ENCODE measurements at places on chromosomes 5 and 9.
A peak's percentile ranks its signal among the peaks of the same experiment; 100 is the strongest.

DNA sequence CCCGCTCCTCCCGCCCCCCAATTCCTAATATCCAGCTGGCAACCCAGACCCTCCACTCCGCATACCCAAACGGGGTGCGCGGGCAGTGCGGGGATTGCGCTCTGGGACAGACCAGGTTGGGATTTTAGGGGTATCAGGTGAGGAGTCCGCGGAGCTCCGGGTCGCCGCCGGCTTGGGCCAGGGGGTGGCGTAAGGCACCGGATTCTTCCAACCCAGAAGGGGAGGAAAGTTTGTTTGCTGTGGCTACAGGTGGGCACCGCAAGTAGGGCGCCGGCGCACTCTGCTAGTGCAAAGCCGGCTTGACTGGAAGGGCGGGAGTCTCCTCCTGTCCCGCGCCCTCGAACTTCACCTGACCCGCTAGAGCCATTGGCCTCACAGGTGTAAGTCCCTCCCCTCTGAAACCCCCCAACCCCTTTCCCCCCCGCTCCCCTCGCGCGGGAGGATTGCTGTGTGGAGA lies 709 bp downstream of the IQGAP2 start:
- DNase-seq: no peak

GRCh38 chr5:108561416-108562204 lies 179.7 kb upstream of the FBXL17 start:
- no peak for DNase-seq

GRCh38 chr5:163506095-163506457 lies 657 bp downstream of the MAT2B start:
- DNase-seq: no peak

DNA sequence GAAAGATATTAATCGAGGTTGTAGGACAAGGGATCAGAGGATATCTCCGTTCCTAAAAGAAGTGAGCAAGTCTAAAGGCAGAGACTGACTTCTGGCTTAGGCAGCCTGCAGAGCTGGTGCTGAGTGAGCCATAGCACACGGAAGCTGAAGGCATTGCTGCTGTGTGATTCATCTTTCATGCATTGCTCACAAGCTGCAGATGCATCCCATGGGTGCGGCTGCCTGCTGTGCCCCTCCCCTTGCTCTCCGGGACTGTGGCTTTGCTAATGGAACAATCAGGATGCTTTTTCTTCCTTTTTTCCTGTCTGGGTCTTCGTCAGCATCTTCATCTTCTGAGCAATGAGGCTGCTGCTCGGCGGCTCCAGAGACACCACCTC lies 341.4 kb downstream of the DIRAS2 start:
- no peak for DNase-seq

GRCh38 chr9:88033359-88033702 lies 59.0 kb upstream of the CDK20 start:
- DNase-seq: no peak

- no peak for DNase-seq
Observed at GRCh38 chr5:90551376-90551775, 7.2 kb upstream of the ADGRV1 start.

- DNase-seq: no peak
Observed at GRCh38 chr5:170860818-170861666, 776 bp upstream of the RANBP17 start.

- DNase-seq: no peak
Observed at GRCh38 chr9:71607461-71607881, 160.8 kb downstream of the CEMIP2 start.

GRCh38 chr5:135546101-135546500 lies 10.3 kb upstream of the NEUROG1 start:
- DNase-seq: no peak

- peak; percentile 28 for DNase-seq
Observed at GRCh38 chr5:14809369-14810155, 62.0 kb downstream of the ANKH start.

GRCh38 chr5:16963821-16964220 lies 27.7 kb upstream of the MYO10 start:
- DNase-seq: no peak

GRCh38 chr5:6705088-6705487 lies 8.1 kb upstream of the TENT4A start:
- DNase-seq: no peak

GRCh38 chr5:68395302-68395701 lies 179.7 kb downstream of the PIK3R1 start:
- no peak for DNase-seq

- DNase-seq: no peak
Observed at GRCh38 chr5:101976933-101977332, 319.2 kb downstream of the SLCO4C1 start.

DNA sequence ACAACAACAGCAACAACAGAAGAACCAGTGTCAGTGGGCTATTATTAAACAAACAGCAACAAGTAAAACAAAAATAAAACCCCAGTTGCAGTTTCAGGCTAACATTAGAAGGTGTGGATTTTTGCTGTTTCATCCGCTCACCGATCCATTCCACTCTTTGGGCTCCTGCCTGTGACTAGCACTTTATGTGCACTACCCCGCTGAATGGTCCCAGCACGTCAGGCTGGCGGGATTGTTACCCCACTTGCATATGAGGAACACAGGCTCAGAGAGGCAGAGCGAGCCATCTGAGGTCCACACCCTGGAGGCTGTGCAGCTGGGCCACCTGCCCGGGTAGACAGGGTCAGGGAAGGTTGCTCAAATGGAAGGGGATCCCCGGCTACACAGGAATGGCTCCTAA lies 26.0 kb downstream of the NSG2 start:
- no peak for DNase-seq

DNA sequence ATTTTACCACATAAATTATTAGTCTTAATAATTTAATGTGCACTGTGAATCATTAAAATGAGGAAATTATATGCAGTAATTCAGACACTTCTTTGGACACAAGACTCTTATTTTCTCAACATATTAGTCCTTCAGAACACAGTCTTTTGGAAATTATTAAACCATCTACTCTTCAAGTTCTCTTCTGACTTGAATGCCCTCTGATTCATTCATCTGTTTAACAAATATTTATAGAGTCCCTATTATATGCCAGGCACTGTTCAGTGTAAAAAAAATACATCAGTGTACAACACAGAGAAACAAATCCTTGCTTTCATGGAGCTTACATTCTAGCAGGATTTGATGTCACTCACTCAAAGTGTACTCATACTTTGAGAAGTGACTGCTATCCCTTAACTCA lies 163.4 kb upstream of the IL12B start:
- DNase-seq: no peak

DNA sequence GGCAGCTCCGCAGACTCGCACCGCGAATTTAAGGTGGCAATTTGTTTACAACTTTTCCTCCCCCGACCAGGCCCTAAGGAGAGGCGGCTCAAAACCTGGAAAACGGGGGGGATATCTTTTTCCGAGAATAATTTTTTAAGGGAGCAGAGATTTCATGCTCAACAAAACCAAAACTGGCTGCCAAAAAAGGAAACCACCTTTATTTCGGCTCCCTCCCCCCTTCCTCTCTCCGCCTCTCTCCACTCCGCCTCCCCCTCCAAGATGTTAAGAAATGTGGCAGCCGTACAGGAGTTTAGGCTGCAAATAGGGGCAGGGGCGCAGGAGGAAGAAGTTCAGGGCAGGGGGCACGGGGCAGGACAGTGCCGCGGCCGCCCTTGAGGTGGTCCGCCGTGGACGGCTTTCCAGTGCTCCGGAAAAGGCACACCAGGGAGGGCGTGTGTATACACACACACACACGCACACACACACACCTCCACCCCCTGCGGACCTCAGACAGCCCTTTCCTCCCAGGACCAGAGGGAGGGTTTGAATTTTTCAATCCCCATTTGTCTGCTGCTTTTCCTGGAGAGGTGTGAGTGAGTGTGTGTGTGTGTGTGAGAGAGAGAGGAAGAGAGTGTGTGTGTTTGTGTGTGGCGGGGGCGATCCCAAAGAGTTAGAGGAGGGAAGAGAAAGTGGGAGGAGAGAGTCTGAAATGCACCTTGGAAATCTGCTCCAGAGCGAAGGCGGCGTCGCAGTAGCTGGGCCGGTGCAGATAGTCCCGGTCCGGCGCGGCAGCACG lies 9.1 kb downstream of the PTCH1 start:
- no peak for DNase-seq

GRCh38 chr9:89604729-89605464 lies at the start of gene GADD45G:
Gene GADD45G, plus strand, starts transcription at chr9:89605012. Its CDS starts 110 bp downstream, at chr9:89605122.
- DNase-seq: peak; percentile 98

DNA sequence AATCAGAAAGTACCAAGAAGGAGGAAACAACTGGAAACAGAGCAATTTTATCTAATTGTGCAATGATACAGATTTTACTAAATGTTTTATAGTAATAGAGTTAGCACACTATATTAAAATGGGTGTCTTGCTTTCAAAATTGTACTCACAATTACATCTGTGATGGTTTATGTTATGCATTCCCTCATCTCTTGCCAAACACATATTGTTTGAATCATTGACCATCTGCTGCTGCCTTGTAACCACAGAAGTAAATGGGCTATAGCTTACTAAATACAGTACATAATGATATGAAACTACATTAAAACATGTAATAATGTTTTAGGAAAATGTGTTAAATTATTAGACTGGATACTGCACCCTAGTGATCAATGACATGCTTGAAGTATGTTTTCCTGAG lies 158.1 kb downstream of the SLC25A46 start:
- peak; percentile 84 for DNase-seq

- no peak for DNase-seq
Observed at GRCh38 chr5:15595929-15596328, 95.9 kb downstream of the FBXL7 start.

DNA sequence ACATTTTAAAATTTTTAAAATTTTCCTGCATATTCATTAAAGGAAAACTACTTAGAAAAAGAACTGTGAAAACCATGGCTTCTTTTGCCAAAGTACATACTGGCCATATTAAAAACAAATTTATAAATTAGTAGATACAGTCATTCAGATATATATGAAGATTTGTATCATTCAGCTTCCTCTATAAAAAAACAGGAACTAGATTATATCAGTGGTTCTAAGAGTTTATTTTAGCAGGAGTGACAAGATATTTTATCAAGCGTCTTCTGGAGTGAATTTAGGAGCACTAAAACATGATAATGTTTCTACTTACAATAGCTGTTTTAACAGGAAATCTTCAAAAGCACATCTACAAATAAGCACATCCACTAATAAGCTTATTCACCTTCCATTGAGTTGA lies 171.4 kb downstream of the RAPGEF6 start:
- no peak for DNase-seq

DNA sequence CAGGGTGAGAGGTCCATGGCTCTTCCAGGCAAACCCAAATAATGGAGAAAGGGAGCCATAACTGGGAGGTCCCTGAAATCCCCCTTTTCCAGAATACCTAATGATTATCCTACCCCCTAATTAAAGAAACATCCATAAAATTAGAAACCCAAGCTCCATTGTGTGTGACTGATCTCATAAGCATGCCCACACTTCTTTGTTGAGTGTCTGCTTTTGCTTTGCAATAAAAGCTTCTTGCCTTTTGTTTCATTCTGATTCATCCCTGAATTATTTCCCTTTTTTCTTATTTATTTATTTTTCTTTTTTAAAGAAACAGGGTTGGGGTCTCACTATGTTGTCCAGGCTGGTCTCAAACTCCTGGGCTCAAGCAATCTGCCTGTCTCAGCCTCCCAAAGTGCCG lies 33.1 kb downstream of the BTF3 start:
- no peak for DNase-seq

- DNase-seq: no peak
Observed at GRCh38 chr5:133821311-133821741, 147.1 kb downstream of the C5orf15 start.

DNA sequence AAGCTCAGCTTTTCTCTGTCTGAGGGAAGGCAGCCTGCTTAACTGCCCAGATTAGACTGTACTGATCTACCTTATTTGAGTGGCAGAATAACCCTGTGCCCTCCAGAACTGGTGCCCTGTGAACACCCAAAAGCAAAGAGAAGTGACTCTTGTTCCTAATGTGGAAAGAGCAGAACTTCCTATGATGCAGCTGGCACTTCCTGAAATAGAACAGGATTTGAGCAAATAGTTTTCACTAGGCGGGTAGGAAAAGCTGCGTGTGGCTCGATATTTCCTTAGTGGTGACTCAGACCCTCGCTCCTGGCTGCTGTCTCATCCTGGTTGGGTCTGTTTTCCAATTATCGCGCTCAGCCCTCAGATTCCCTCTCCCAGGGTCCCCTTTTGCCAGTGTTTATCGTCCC lies 89.9 kb downstream of the SH3TC2 start:
- no peak for DNase-seq

DNA sequence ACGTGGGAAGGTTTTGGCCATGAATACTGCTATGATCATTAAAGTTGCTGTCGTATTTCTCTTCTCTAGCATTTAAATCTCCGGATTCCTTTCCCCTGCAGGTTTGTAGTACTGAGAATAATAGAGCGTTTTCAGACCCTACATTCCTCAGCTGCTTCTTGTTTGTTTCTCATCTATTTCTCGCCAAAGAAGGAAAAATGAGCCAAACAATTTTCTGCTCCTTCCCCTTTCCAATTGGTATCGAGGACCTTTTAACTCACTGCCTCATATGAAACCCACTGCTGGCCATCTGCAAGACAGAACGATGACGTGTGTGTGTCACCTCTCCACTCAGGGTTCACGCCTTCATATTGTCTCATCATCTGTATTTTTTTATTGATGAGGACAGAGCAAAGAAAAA lies 689.4 kb upstream of the WWC1 start:
- DNase-seq: no peak

DNA sequence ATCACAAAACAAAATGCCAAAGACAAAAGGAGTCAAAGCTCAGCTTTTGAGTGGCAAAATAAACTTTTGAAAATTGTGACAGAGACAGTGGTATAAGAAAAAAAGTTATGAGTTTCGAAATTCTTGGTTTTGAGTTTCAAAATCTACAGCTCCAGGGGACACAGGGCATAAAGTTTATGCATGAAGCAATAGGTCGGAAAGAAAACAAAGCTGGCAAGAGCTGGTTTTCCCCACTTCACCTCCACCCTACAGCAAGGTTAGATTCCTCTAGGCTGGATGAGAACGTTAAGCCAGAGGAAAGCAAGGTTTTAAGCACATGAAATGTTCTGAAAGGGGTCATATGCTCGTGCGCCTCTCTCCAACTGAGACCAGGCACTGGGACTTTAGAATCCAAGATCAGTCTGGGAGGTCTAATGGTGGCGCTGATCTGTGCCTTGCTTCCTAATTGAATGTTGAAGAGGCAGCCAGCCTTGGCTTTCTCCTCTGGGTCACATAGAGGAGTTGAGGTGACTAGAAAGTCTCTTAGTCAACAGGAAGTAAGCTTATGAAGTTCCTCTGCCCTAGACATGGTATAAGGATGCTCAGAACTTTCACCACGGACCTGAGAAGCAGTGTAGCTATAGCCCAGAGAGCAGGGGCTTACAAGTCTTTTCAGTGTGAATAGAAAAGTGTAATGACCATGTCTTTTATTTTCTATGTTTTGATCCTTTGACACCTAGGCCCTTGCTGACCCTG lies 167.7 kb upstream of the DMAC1 start:
- no peak for DNase-seq

- DNase-seq: no peak
Observed at GRCh38 chr9:128621730-128622455, 34.8 kb downstream of the DYNC2I2 start.

DNA sequence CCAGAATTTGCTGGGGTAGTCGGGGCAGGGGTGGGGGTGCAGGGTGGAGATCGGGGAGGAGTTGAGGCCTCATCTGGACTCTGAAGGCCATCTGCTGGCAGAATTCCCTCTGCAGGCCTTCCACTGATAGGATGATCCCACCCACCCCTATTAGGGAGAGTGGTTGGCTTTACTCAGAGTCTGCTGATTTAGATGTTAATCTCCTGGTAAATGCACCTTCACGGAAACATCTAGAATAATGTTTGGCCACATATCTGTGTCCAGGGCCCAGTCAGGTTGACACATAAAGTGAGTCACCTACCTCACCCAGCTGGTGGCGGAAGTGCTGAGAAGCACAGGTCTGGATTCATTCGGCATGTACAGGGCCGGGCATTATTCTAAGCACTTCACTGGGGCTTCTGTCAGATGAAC lies 50.0 kb downstream of the DAPK1 start:
- no peak for DNase-seq
